ENCODE measurements at places on chromosomes 5 and 9.

GRCh38 chr5:88680253-88681132 is 202.5 kb downstream of the MEF2C start:
- peak; percentile 81 for DNase-seq

DNA sequence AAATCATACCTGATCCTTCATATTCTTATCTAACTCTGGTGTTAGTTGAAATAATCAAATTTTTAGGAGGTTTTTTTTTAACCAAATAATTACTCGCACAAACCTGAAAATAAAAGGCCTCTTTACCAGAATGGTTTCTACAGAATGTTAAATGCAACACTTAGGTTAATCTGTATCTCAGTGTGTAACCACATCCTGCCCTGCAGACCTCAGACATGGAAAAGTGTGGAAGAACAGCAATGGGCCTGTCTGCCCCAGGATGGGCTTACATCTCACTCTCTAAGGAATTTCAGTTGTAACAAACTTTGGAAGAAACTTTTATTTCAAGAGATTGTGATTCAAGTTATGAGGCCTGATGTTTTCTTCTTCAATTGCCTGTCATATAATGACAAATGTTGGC is 32.5 kb upstream of the MIER3 start:
- DNase-seq: no peak

DNA sequence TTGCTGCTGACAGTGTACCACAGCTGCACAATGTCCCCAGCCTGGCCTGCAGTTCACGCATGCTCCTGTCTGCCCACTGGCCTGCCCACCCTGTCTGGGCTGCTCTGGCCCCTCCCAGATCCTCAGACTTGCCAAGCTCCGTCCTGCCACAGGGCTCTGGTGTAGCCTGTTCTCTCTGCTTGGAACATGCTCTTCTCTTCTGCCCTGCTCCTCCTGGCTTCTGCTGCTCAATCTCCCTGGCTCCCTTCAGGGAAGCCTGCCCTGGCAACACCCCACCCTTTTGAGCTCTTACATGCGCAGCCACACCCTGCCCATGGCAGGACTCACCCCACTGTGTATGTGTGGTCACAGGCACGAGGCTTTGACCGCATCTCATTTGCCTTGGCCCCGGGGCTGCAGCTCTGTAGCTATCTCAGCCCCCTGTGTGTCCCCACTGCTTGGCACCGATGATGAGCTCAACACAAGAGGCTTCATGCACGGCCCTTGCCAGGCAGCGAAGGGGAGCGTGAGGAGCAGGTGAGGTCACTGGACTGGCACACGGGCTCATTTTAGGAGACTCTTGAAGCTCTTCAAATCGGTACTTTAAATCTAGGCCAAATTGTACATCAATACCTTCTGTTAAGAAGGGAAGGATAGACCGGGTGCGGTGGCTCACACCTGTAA is 20.4 kb upstream of the BRD3 start:
- no peak for DNase-seq

DNA sequence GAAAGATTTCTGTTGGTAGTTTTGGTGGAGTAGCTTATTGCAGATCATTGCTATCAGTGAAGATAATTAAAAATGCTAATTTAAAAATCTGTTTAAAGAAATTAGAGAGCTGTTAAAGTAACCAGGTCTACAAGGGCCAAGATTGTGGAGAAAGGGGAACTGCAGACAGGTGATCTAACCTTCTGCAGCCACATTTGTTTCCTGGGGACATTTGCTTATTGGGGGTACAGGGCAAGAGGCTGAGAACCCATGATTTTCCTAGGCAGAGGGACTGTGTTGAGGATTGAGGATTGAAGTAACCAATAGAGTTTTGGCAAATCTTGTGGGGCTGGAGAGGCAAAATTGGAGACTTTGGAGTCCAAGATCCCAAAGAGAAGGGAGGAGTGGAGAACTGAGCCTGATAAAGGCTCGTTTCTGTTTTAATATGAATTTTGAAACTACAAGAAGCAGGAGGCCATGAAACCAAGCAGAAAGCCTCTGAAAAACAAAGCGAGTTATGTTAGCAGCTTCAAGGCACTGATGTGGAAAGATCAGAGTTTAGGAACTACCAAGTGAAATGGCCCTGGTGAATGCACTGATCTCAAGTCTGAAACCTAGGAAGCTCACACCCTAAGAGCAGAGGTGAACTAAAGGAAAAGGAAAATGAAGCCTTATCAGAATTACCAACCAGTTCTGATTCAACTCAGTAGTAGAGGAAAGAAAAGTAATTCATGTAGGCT is 219.8 kb upstream of the C9orf72 start:
- no peak for DNase-seq

DNA sequence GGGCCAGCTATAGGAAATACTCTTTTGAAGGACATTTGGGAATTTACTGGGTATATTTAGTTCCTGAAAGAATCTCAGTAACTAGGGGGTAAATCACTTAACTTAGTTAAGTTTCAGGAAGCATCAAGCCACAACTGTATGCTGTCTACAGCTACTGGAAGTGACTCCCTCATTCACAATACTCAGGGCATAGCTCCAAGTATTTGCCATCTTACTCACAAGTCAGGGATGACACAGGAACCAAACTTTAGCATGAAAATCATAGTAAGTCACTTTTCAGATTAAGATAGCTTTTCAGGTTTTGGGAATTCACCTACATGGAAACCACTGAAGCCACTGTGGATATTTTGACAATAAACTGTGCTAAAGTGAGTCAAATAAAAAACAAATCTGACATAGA is 242.4 kb upstream of the ATP10B start:
- DNase-seq: no peak

- DNase-seq: no peak
These were observed 17.9 kb upstream of the TNIP1 start for GRCh38 chr5:151098768-151099121.

DNA sequence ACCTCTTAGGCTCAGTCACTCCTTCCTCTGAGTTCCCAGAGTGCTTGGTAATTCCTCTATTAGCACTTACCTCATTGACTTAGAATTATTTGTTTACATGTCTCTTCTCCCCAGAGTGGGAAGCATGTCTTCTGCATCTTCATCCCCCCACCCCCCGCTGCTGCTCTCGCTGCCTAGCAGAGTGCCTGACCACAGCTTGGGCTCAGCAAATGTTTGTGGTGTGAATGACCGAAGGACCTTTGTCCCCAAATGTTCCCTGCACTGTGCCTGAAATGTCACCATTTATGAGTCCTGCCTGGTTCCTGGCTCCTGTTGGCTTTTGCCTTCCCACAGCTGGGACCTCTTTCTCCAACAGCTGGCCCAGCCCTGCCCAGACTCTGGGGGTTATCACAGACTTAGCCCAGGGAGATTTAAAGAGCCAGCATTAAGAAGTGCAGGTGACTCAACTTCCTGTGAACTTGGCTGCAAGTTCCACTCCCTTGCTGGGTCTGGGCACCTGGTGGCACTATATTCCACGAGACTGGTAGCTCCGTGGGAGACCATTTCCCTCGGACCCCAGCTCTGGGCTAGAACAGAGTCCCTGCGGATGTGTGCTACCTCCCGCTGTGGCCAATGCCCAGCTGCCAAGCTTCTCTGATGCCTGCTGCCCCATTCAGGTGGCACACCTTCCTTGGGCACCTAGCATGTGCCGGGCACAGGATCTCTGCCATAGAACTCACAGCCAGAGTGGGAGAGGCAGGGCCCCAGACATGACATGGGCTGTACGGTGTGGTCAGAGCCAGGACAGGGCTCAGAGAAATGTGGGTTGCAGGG is 1.8 kb upstream of the HMCN2 start:
- DNase-seq: no peak

- no peak for DNase-seq
These were observed 50.5 kb downstream of the RALGPS1 start for GRCh38 chr9:126965077-126965476.

DNA sequence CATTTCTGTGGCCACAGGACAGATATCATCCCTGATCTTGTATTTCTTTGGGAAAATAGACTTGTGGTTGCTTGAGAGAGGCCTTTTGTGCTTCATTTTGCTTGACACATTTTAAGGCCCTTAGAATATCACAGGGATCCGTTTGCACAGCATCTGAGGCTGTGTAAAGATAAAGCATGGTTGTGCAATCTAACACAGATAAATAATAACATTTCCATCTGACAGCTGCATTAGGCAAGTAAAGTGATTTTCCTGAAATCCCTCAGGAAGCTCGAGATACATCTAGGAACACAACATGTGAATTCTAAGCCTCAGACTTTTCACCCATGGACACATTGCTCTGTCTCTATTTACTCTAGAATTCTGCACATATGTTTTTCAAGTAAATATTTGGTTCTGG is 212.8 kb upstream of the ADAMTSL1 start:
- DNase-seq: no peak

DNA sequence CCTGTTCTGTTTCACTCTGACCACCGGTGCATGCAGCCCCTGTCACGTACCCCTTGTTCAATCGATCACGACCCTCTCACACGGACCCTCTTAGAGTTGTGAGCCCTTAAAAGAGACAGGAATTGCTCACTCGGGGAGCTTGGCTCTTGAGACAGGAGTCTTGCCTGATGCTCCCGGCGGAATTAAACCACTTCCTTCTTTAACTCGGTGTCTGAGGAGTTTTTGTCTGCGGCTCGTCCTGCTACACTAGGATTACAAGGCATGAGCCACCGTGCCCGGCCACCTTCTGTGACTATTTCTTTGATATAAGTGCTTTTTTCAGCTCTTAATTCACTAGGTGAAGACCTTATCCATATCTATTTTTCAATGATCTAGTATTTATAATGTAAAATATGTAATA is 167.5 kb downstream of the TTC39B start:
- no peak for DNase-seq

DNA sequence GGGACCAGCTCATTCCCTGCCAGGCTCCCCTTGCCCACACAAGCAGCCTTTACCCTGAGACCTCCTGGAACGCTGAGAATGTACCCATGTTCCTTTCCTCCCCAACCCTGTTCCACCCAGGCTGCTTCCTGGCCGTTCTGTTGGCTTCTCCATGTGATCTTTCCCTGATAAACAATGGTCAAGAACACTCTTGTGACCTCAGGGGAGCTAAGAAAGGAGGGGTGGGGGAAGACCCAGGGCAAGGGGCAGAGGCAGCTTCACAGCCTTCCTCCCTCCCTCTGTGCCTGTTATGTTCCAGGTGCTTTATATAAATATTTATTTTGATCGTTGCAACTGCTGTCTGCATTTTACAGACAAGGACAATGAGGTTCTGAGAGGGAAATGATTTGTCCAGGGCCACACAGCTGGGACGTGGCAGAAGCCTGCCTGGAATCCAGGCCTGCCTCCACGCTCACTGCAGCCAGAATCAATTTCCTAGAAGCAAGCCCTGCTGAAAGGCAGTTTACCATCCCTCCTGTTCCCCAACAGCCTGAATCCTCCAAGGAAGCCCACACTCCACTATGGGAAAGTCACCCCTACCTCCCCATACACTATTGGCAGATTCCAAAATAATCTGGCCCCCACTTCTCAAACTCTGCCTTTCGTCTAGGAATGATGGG is 3.9 kb downstream of the SHROOM1 start:
- no peak for DNase-seq

GRCh38 chr5:175889910-175890684 is 18.7 kb downstream of the CPLX2 start:
- DNase-seq: no peak

- no peak for DNase-seq
These were observed 10.1 kb downstream of the FGF18 start for GRCh38 chr5:171429543-171429910.

DNA sequence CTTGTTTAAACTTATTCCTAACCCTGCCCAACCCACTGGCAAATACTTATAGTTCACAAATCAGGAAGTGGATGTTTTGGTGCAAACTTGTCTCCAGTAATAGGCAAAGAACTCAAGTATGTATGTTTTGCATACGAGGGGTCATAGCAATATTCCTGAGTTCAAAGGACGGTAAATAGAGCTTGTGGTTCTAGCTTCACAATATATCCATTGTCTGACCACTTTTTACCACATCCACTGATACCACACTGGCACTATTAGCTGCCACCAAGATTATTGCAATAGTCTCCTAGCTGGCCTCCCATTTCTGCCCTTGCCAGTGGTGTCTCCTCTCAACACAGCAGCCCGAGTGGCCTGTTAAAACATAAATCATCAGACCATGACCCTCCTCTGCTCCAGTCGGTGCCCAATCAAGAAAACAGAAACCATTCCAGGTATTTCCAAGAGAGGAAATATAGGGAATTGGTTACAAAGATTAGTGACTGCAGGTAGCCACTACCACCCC is 17.0 kb downstream of the GRXCR2 start:
- DNase-seq: no peak

DNA sequence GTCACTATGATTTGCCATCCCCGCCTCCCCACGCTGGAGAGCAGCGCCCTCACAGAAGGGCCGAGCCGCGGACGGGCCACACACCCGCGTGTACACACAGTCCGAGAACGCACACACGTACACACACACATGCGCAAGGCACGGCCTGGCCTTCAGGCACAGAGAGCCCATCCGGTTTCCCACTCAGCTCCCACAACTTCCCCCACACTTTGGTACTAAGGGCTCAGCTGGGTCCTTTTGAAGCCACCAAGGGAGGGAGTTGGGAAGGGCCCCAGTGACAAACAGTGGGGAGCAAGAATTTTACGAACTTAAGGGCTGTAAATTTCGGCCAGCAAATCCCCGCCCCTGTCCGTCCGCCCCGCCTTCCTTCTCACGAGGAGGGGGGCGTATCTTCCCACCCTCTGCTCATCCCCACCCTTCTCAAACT is 133.3 kb upstream of the HAND1 start:
- DNase-seq: peak; percentile 10

DNA sequence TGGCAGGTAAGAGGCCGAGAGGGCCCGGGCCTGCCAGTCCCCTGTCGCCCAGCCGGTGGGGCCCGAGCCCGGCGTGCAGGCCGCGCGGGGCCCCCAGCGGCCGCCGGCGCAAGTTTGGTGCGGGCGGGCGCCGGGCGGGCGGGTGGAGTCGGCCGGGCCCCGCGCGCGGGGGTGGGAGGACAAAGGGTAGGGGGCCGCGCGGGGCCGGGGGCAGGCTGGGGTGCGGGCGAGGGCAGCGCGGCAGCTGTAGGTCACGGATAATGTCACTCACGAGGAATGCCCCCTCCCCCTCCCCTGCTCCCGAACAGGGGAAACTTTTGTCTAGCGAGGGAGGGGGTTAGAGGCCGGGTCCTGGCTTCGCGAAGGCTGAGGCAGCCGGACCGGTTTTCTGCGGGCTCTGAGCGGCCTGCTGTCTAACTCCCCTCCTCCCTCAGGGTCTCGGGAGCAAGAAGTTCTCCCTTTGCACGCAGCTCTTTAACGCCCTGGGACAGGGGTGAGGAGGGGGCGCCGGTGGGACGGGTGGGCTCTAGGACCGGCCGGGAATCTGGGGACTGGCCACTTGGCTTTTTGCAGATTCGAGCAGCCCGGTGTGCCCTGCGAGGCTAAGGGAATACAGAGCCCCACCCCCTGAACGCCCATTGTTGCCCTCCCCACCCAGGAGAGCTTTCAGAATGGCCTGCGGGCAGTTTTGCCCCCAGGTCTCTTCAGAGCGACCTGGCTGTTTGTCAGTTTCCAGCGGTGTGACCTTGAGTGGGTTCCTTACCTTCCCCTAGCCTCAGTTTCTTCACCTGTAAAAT is 21.3 kb upstream of the NDST1 start:
- DNase-seq: peak; percentile 86

- no peak for DNase-seq
These were observed 670.8 kb downstream of the ACTL7B start for GRCh38 chr9:108184941-108185340.

Data from B cell (primary cell).